H7 (cell line): ENCODE measurements at places on chromosomes 3 and 15. TPM values are rescaled to one million over a fixed set of nuclear protein-coding genes. Genes with fewer than 3 reads are reported as not detected.

DNA sequence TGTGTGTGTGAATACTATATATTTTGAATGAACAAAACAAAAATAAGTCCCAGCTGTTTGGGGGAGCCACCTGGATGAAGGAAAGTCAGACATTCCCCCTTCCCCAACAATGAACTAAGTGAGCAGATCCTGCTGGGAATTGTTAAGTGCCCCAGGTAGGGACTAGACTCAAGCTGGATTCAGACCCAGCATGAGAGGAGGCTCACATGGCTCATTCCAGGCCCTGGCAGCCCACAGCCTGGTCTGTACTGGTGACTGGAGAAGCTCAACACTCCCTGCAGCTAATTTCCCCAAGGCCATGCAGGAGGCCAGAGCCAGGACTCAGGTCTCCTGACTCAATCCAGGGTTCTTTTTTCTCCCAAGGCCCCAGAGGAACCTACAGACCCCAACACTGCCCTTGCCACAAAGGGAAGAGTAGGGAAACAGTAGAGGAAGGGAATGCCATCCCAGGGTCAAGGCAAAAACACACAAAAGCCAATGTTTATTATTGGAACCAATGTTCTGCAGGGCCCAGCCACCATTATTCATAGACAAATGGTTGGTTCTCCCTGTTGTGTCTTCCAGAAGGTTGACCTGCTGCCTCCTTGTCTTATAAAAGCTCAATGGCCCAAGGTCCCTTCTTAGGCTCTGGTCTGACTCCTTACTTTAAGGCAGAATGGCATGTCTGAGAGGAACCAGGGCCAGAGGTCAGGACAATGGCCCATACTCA lies 9.5 kb downstream of the IGDCC4 start:
- no peak for DNase-seq

- DNase-seq = no peak
These were observed 192.5 kb downstream of the ATP10A start for GRCh38 chr15:25670621-25671020.

Gene ARPP21
- not detected in 2 replicates for total RNA-seq

Gene SHISA5
- total RNA-seq = 195 and 200 TPM in 2 replicates
